Fibroblast of pulmonary artery (primary cell): ENCODE measurements at places on chromosomes 5 and 9.

- DNase-seq, result no peak
Measured at GRCh38 chr5:150105928-150106615, 19.7 kb upstream of the CSF1R start.

GRCh38 chr5:149636861-149637246 lies 55.6 kb downstream of the ARHGEF37 start:
- DNase-seq, result peak; percentile 75

- DNase-seq, result peak; percentile 25
Measured at GRCh38 chr9:137304383-137305059, 2.5 kb upstream of the NRARP start.

DNA sequence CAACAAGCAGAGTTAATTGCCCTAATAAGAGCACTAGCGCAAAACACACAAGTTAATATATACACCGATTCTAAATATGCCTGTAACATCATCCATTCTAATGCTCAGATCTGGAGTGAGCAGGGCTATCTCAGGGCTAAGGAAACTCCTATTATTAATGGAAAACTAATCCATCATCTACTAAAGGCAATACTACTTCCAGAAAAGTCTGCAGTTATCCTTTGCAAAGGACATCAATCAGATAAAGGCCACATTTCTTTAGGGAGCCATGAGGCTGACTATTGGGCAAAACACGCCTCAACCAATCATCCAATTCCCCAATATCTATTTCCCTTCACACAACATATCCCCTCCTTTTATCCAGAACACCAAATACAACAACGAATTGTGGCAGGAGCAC lies 1032.3 kb upstream of the NUDT12 start:
- DNase-seq, result no peak

GRCh38 chr5:135038813-135039270 lies 4.8 kb upstream of the PITX1 start:
- DNase-seq, result no peak

DNA sequence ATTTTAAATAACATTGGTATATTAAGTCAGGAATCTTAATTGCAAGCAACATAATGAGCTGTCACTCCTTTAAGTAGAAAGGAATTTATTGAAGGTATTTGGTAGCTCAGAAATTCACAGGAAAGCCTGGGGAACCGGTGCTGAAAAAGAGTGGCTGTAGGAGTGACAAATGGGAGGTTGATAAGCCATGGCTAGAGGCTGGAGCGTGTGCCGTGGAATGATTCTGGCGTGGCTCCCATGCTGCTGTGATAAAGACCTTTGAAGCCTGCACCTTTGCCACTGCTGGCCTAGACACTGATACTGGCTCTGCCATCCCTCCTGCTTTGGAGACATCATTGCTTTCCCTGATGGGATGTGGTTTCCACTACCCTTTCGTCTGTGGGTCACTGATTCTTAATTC lies 65.7 kb upstream of the ATG10 start:
- no peak for DNase-seq

GRCh38 chr5:17177501-17178372 lies 39.7 kb upstream of the BASP1 start:
- no peak for DNase-seq

DNA sequence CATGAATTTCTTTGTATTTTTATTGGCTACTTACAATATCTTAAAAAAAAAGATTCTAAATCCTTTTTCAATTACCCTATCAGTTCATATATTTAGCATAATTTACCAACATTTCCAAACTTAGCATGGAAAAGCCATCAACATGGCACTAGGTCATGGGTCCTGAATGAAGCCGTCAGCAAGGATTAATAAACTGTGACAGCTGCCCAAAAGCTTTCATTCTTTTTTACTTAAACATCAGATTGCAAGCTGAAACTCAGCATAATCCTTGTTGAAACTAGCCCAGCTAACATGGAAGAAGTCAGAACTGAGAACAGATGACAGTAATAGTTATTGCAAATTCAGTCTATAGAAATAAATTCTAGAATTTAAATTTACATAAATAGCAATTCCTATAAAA lies 209.8 kb downstream of the ADAMTS6 start:
- DNase-seq, result no peak

DNA sequence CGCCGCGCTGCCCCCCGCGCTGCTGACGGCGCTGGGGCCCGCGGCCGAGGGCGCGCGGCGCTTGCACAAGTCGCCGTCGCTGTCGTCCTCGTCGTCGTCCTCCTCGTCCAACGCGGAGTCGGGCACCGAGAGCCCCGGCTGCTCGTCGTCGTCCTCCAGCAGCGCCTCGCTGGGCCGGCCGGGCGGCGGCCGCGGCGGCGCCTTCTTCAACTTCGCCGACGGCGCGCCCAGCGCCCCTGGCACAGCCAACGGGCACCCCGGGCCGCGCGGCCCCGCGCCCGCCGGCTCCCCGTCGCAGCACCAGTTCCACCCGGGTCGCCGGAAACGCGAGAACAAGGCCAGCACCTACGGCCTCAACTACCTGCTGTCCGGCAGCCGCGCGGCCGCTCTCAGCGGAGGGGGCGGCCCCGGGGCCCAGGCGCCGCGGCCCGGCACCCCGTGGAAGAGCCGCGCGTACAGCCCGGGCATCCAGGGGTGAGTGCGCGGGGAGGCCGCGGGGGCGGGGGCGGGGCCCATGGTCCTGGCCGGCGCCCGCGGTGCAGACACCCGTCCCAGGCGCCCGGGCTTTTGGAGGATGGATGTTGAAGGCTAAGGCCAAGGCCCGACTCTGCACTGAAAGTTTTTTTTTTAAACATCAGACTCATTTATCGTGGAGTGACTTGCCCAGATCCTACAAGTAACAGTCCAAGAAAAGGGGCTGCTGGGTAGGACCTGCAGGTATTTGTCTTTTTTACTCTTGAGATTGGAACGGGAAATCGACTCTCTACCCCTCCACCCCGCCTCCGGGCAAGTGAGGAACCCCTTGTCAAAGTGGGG lies 1.2 kb downstream of the TENT4A start:
- no peak for DNase-seq

DNA sequence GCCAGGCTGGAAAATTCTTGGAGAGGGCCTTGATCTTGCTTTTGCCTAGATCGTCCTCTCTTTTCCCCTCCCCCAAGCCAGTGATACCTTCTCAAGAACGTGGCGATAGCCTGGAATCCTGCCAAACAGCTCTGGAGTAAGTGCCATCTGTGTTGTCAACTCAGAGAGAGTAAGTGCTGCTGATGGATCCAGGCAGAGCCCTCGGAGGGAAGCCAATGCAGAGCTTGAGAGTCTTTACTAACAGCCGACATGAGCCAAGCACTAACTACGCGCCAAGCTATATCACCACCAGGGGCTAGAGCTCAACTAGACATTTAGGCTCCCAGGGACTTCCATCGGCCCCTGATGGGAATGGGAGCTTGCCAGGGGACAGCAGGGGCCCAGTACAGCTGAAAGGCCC lies 17.6 kb downstream of the RAPGEF1 start:
- DNase-seq, result no peak

- DNase-seq, result no peak
Measured at GRCh38 chr9:19429595-19429994, 20.8 kb downstream of the ACER2 start.

- no peak for DNase-seq
Measured at GRCh38 chr9:80957801-80958200, 731.5 kb downstream of the TLE1 start.

GRCh38 chr5:160298189-160298588 lies 14.2 kb downstream of the CCNJL start:
- DNase-seq, result no peak

DNA sequence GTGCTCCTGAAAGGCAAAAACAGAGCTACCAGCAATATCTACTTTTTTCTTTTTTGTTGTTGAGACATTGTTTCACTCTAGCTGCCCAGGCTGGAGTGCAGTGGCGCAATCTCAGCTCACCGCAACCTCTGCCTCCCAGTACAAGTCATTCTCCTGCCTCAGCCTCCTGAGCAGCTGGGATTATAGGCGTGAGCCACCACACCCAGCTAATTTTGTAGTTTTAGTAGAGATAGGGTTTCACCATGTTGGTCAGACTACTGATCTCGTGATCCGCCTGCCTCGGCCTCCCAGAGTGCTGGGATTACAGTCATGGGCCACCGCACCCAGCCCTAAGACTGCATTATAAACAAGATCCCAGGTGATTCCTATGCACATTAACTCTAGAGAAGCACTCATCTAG lies 17.0 kb downstream of the PLPP1 start:
- DNase-seq, result no peak

DNA sequence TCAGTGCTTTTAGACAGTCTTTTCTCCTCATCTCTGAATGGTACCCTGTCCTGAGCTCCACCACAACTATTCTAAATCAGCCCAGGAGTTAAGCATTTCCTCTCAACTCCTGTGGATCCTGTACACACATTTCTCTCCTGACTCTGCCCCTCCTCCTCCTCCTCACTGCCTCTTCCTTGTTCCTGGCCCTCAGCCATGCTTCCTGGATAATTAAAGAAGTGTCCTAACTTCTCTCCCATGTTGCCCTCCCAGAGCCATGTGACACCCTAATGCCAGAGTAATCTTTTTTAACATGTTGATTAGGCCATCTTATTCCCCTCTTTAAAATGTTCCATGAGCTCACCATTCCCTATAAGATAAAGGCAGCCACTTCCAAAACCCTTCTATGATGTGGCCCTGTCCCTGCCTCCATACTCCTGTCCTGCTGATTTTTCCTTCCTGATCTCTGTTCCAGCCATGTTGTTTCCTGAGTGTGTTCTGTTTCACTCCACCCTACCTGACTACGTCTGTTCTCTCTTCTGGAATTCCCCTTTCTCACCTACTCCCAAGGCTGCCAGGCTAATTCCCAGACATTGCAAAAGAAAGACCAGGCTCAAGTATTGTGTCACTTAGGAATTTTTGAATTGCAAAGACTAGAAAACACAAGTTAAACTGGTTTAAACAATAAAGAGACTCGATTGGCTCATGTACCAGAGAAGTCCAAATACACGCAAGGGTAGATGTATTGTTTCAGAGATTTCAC lies 295.2 kb downstream of the MAST4 start:
- peak; percentile 88 for DNase-seq

DNA sequence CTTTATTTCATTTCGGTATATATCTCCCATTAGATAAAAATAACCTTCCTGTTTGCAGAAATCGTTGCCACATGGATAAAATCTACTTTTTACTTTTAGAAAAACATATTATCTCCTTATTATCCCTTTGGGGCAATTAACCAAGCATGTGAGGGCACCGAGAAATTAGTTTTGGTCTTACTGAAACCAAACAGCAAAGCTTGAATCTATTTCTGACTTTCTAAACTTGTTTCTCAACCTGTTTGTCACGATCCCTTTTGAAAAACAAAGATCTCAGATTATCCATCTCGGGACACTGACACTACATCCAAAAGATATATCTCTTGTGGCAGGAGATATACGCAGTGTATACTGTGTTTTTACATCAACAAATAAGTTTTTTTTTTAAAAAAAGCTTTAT lies 2.3 kb downstream of the TUT7 start:
- DNase-seq, result no peak

DNA sequence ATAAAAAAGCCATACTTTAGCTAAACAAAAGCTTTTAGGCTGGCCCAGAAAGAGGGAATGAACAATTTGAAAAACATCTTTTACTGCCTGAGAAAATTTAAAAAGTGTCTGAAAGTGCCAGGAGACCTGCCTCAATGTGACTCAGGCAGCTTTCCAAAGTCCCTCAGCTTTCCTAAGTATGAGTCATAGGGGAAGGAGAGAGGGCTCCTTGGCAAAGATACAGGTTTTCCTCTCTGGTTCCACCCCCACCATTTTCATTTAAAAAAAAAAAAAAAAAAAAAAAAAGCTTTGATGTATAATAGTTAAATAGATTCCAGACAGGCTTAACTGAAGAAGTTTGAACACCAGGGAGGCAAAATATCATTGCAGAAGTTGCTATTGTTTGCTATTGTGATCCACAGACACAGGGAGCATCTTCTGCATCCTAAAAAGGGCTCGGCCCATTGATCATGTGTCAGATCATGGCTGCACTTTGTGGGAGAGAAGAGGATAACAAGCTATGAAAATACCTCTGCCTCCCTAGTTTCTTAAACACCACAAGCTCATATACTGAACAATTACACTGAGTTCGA lies 71.5 kb downstream of the MRPS27 start:
- DNase-seq, result peak; percentile 91

DNA sequence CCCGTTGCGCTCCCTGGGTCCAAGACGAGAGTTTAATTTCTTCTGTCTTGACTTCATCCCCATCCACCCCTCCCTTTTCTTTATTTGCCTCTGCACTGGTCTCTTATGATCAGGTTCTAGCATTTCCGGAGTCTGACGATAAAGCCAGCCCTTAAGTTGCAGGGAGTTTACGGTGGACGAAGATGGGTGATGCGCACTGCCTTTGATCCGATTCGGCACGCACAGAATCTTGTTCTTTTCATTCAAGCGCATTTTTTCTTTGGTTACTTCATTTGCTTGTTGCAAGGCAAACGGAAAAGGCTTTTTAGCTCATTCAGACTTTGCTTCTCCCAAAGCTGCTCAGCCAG lies 488 bp upstream of the MCTP1 start:
- DNase-seq, result no peak

GRCh38 chr9:34456746-34457145 lies 1.6 kb downstream of the FAM219A start:
- no peak for DNase-seq

- no peak for DNase-seq
Measured at GRCh38 chr9:84450029-84450428, 109.5 kb upstream of the SLC28A3 start.

DNA sequence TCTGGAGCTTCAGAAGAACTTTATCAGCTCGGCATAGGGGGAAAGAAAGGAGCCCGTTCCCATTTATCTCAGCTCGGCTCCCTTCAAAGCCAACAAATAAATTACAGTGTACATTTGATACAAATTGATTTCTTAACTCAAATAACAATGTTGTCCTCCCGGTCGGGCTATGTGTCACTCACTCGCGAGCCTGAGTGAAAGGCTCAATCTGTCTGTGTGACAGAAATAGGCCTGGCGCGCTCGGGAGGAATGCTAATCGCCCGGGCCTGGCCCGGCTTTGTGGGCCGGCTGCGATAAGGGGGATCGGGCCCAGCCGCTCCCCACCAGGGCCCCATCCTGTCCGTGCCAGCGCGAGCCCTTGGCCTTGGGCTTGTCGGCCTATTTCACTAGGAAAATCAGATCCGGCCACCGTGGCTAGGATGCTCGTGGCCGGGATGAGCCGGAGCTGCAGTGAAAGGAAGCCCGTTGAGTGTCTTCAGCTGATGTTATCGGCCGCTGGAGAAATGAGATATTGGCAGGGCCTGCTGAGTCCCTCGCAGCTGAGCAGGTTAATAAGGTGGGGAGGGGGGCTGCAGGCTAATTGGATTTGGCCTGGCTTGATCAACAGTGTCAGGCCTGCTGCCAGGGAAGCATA lies 258.7 kb downstream of the IRX1 start:
- DNase-seq, result no peak

GRCh38 chr5:115132465-115132864 lies 37.2 kb downstream of the TRIM36 start:
- DNase-seq, result no peak
